Right cardiac atrium (tissue), 5 donors: ENCODE measurements at places on chromosomes 12 and 14. TPM values are rescaled to one million over a fixed set of nuclear protein-coding genes. Genes with fewer than 3 reads are reported as not detected.
A peak's percentile ranks its signal among the peaks of the same experiment; 100 is the strongest.

GRCh38 chr14:104196461-104197140 lies 58.2 kb downstream of the KIF26A start:
- peak; percentile 34 for DNase-seq

GRCh38 chr12:88371416-88372183 lies 208.7 kb downstream of the KITLG start:
- DNase-seq, result no peak

GRCh38 chr14:62665286-62665685 lies 380.0 kb downstream of the KCNH5 start:
- DNase-seq, result no peak

CNOT2 gene
- 43.0 TPM for total RNA-seq

ZFYVE26 gene
- 17.0 TPM for total RNA-seq

GRCh38 chr14:40309124-40309523 lies 876.9 kb upstream of the FBXO33 start:
- DNase-seq, result no peak

DNA sequence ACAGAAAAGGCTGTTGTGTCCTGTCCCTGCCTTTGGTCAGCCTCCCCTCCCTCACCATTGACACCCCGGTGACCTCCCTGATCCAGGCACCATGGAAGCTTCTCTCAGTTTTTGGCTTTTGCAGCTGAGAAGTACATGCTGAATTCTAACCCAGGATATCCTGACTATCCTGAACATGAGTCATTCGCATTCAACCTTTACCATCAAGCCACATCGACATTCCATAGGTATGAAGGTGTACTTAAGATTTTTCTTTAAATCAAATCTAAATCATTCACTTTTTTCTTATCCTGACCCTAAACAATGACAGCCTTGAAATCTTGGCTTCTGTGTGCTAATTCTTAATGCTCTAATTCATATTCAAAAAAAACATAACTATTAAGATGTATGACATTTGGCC lies 8.7 kb upstream of the KRT78 start:
- no peak for DNase-seq

RIMKLB gene
- 13.9 TPM for total RNA-seq

RHEBL1 gene
- not detected for total RNA-seq

- peak; percentile 89 for DNase-seq
Observed at GRCh38 chr12:51424662-51425539, at the start of gene SLC4A8. Gene SLC4A8, plus strand, starts transcription at chr12:51424831. Its CDS starts 157 bp downstream, at chr12:51424988.

GRCh38 chr12:112116232-112117060 lies 7.9 kb upstream of the NAA25 start:
- peak; percentile 89 for DNase-seq

- DNase-seq, result no peak
Observed at GRCh38 chr14:26820138-26820537, 222.3 kb upstream of the NOVA1 start.

DNA sequence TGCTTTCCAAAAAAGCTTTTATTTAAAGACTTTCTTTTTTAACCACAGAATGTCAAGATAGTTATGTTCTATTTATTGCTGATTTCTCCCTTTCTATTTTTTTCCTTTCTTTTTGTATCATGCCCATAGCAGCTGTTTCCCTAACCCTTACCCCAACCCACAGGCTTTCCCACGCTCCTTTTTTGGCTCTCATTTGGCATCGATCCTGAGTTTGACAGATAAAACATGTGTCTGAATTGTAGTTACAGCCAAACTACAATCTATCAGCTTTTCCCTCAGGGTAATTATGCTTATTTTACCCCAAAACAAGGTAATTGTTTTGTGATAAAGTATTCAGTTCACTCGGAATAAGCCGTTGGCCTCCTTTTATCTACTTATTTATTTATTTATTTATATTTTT lies 46.7 kb downstream of the PDE3A start:
- DNase-seq, result peak; percentile 60

DNA sequence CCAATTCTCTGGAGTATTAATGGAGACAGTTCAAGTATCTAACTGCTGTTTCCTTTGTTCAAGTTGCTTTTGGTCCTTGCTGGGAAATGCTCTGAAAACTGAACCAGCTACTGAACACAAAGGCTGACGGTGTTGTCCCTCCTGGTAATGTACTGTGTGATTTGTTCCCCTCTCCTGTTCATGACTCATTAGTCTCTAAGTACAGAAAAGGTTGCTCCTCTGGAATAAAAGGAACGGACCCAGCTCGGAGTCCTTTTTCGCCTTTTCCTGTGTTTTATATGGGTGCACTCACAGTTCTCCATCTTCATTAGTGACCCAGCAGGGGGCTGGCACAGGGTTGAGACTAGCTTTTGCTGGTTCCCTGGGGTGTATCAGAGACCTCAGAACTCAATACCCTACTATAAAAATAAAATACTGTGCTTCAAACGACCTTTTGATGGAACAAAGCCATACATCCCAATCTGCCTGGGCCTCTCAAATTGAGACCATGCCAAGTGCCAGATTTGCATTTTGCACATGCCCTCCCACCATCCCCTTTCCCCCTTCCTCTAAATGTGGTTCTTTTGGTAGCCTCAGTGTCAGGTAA lies 269.7 kb downstream of the RAD51B start:
- DNase-seq, result no peak

DNA sequence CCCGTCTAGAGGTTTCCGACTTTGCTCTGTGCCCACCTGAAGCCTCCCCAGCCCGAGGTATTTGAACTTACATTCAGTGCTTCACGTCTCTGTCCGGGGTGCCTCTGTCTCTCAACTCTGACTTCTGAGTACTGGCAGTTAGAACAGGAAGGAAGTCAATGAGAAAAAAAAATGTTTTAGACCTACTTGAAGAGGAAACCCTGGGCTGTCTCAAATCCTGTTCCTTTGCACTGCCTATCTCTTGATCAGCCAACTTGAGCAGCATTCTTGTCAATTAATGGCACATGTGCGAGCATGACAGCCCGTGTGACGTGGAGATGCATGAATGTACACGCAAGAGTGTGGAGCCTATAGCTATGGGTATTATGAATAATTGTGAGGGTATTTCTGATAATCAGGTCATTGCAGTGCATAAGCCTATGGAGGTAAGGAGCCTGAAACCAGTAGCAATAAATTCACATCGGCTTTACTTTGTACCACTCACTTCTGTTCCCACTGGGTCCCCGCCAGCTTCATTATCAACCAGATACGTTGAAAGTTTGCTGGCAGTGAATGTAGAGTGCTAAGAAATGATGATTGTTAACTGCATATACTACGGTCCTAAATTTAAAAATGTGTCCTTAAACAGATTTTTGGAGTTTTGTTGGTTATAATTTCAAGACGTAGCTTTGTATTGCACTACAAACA lies at the start of gene ARHGDIB:
Gene ARHGDIB (minus strand): TSS at position 136 of the 687 bp plus-strand sequence. CDS start 10,889 bp downstream, outside the sequence.
- peak; percentile 40 for DNase-seq
